Vagina (tissue), 2 donors: ENCODE measurements at places on chromosomes 1 and 21.

DNA sequence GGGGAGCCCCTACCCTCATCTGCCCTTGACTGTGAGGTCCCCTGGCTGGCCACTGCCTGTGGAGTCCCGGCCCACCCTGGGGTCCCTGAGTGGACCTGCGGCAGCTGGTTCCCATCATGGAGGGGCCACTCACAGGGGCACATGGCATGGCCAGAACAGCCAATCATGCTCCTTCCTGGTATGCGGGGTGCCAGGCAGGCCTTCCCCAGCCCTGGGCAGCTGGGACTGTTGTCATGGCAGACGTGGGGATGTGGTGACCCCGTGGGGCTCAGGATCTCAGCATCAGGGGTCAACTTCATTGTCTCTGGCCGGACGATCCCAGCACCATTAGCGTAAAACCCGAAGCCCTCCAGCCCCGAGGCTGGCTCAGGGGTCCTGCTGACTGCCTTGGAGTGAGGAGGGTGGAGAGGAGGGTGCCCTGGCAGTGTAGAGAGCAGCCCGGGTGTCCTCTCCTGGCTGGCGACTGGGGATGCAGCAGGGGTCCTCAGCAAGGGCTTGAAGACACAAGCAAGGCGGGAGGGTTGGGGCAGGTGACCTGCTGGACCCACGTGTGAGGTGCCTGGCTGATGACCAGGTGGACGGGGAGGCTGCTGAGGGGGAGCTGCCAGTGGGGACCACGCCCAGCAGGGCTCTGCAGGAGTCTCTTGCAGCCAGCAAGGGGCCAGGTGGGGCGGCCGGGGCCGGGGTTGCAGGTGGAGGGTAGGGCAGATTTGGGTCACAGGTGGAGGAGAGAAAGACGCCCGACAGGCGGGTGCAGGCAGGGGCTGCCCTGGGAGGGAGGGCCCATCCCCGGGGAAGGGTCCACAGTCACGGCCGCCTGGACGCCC, 45.1 kb downstream of the TRIM11 start:
- DNase-seq = no peak

- no peak for DNase-seq
Measured at GRCh38 chr1:1281533-1282321, 1.5 kb downstream of the SCNN1D start.

- DNase-seq = no peak
Measured at GRCh38 chr1:67535474-67535873, 105.3 kb upstream of the SERBP1 start.

DNA sequence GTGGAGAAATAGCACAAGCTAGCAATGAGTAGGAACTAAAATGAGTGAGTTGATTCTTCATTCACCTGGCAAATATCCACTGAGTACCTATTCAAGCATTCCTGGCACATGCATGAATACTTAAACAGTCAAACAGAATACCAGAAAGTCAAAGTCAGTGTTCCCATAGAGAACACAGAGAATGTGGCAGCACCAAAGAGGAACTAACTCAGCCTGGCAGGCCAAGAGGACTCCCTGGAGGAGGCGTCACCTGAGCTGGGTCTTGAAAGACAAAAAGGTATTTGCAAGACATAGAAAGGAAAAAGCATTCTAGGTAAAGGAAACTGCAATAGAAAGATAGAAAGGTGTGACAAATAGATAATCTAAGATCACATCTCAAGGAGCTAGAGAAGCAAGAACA, 49.7 kb downstream of the DMRTA2 start:
- no peak for DNase-seq

DNA sequence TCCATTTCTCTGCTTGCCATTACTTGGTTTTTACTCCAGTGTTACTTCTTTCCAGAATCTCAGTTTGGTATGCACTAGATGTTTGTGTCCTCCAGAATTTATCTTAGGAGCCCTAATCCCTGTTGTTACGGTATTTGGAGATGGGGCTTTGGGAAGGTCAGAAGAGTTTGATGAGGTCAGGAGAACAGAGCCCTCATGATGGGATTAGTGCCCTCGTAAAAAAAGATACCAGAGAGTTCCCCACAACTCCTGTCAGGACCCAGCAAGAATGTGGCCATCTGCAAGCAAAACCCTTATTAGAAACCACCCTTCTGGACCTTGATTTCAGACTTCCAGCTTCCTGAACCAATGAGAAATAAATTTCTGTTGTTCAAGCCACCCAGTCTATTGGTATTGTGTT, 98.0 kb downstream of the ADAMTS1 start:
- DNase-seq = no peak

GRCh38 chr21:41322496-41323382, 6.1 kb downstream of the FAM3B start:
- DNase-seq = no peak

DNA sequence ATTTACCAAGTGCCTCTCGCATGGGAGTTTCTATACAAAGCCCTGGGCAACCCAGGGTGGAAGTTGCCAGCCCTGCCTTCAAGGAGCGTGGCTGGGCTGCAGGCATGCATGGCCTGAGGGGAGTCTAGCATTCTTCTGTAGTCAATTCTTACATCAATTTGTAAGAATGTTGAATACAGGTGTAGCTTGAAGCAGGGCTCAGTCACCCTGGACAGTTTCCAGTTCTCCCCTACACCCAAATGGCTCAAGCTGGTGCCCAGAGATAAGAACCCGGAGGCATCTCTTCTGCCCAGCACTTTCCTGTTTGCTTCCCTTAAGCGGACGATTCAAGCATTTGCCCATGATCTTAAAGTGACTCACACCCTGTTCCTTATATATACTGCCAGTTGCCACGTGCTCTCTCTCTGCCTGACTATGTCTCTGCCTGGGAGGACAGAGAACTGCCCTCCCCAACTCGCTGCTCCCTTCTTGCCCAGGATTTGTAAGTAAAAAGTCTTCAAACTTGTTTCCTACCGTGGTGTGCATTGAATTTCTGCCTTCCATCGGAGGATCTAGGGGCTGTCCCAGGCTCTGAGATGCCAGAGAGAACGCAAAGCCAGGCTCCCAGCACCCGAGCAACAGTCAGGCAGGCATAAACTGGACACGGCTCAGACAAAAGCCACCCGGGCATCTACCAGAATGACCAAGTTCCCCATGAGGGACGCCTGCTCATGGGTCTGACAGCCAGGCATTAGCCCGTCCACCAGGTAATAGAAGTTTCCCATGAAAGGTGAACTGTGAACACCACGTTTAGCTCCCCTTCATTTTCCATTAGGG, 50.9 kb upstream of the AJAP1 start:
- DNase-seq = no peak

DNA sequence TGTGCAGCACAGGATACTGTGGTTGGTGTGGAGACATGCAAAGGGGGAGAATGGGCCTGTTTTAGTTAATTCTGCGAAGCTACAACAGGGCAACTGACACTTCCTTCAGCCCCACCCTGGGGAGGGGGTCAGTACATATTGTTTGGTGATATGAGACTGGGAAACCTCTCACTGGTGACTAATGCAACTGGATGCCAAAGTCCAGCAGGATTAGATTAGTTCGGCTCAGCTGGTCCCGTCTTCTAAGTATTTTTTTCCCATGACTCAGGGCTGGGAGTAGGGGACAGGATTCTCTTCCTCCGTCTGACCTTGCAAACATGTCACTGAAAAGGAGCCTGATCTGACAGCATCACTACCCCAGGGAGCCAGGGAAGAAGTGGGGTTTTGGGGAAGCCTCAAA, 43.0 kb downstream of the PLXNA2 start:
- DNase-seq = no peak

DNA sequence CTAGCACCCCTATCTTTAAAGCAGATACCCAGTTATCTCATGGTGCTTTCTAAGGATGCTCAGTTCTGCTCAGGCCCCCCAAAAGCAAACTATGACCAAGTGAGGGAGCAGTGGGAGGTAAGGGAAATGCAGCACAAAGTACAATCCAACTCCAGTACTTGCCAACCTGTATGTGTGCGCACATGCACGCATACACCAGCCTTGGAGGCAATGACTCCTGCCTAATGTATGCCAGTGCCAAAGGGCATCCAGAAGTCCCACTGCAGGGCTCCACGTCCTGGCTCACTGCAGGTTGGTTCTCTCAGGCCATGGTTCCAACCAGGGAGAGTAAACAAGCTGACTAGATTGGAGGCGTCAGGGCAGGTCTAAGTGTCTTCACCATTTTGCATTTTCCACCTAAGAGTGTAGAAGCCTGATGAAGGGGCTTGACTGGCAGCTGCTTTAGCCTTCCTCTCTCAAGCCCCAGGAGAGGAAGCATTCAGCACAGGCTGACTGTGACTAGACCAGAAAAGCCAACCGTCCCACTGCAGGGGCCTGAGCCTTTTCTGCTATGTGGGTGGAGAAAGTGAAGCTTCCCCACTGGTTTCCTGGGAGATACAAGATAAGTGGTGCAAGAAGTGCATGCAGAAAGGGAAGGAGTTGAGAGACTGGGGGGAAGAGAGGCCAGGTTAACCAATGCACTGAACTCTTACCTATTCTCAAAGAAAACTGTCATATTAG, 7.7 kb downstream of the AMIGO1 start:
- DNase-seq = no peak

- DNase-seq = no peak
Measured at GRCh38 chr1:163823017-163823416, 501.3 kb downstream of the NUF2 start.

DNA sequence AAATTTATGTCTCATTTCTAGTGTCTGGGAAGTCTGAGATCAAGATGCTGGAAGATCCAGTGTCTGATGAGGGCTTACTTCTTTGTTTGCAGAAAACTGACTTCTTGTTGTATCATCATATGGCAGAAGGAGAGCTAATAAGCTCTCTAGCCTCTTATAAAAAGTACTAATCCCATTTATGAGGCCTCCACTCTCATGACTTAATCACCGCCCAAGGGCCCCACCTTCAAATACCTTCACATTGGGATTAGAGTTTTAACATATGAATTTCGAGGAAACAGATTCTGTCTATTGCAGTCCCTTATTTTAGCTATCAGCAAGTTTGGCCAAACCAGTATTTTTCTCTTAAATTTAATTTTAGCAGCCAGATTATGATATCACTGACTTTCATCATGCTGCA, 150.2 kb upstream of the TMPRSS15 start:
- DNase-seq = no peak

GRCh38 chr1:8116894-8117264, 90.8 kb upstream of the ERRFI1 start:
- no peak for DNase-seq

DNA sequence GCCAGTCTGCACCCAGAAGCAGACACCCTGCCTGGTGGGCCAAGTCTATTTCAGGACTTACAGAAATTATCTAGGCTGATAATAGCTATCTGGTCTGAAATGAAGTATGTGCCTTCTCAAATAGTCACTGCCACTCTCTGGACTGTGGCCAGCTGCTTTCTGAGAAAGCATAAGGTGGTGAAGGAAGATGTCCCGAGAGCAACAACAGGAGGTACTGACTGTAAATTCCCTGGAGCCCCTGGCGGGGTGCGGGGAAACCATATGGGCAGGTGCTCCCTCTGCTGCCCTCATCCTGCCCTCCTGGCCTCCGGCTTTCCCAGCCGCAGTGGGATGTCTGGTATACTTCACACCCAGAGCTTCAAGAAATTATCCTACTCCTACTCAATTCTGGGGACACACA, 86.8 kb downstream of the TGFBR3 start:
- DNase-seq = no peak

- no peak for DNase-seq
Measured at GRCh38 chr1:12464045-12464461, 154.0 kb downstream of the DHRS3 start.

- DNase-seq = no peak
Measured at GRCh38 chr1:8012955-8013354, 13.2 kb downstream of the ERRFI1 start.

DNA sequence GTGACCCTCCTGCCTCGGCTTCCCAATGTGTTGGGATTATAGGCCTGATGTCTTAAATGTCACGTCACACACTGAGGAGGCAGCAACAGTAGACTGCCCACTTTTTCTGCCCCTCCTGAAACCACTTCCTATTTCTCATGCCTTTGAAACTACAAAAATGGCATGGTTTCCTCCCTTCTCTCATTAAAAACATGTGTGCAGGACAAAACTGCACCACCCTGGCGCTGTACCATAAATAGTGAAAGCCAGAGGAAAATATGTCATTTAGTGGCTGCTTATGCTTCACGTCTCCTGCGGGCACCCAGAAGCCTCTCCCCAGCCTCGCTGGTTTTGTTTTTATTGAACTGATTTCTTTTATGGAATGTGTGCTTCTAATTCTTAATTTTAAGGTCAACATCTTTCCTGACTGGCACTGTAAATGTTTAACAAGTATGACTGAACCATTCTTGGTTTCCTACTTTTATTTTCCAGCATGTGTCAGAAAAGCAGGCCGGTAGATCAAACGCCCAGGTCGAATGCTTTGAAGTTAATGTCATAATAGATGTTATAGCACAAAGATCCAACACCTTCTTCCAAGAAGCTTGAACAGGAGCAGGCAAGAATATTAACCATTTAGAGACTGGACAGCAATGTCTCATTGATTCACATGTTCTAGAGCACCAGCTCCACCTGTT, 59.6 kb upstream of the C1orf87 start:
- DNase-seq = no peak

DNA sequence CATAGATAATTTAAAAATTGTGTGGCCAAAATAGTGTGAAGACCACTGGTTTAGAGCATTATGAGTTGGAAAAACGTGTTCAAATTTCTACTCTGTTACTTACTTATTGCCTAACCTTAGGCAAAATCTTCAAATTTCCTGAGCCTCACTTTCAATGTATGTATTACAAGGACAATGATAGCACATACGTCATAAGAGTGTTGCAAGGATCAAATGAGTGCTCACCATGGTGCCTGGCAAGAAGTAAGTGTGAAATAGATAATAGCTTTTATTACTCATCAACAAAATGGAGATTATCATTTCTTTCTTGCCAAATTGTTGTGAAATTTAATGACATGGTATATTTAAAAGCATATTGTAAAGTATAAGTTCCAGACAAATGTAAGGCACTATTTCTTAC, 57.2 kb downstream of the FH start:
- DNase-seq = no peak

DNA sequence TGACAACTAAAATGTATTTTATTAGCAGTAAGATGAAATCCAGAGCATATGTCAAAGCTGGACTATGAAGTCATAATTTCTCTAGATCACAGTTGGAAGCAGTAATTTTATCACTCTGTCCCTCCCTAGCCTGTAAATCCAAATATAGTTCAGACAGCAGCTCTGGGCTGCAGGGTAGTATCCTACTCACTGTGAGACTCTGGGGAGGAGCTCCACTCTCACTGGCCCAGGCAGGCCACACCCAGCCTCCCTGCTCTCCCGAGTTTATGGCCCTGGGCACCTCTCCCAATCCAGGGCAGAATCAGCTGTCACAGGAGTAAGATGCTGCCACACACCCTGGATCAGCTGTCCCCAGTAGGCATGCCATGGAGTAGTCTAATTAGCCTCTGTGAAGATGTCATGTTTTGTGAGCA, 131.1 kb downstream of the HLCS start:
- no peak for DNase-seq

GRCh38 chr1:161261261-161262235, 3.0 kb downstream of the PCP4L1 start:
- DNase-seq = no peak

DNA sequence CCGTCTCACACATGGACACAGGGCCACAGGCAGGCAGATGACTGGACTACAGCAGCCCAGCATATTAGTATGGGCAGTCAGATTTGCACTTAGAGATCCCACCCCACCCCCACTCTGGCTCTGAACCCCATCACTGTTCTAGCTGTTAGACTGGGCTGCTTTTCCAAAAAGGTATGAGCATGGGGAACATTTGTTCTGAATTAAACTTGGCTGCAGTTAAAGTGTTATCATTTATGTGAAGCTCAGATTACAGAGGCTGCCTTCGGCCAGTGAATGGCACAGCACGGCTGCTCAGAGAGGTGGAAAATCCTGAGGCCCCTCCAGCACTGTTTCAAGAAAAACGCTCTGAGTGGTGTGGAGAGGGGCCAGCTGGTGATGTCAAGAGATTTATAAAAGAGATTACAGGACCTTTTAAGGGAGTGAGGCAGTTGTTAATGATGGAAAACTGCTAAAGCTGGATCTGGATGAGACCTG, 6.9 kb upstream of the NOS1AP start:
- DNase-seq = no peak
